ENCODE measurements at places on chromosomes 12 and 14. TPM values are rescaled to one million over a fixed set of nuclear protein-coding genes. Genes with fewer than 3 reads are reported as not detected.
A peak's percentile ranks its signal among the peaks of the same experiment; 100 is the strongest.

- DNase-seq: peak; percentile 36
Measured at GRCh38 chr12:49019443-49020324, 1.1 kb upstream of the PRKAG1 start.

The COQ5 gene
- total RNA-seq: 14.2 TPM

GRCh38 chr12:83198291-83199015 is 511.7 kb downstream of the TMTC2 start:
- DNase-seq: no peak

- no peak for DNase-seq
Measured at GRCh38 chr12:116389990-116390389, 112.5 kb upstream of the MED13L start.

- DNase-seq: peak; percentile 68
Measured at GRCh38 chr12:82682326-82682725, 4.4 kb upstream of the TMTC2 start.

DNA sequence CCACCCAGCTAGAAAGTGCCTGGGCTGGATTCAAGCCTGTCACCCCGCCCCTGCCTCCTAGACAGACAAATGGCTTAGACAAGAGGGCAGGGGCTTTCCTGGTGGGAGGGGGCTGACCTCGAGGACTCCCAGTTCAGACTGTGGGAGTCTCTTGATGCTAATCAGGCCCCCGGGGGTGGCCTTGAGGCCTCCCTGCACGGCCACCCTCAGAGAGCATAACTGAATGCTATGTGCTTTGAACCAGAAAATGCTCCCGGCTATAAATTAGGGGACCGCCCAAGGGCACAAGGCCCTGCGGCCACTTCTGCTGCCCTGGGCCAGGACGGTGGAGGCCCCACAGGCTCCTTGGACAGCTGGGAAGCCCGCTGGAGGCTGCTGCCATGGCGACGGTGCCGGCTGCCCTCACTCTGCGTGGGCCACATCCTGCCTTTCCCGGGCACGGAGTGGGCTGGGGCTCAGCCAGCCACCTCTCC is 111.0 kb upstream of the NCOR2 start:
- no peak for DNase-seq

GRCh38 chr14:91089958-91090535 is 23.8 kb upstream of the DGLUCY start:
- no peak for DNase-seq

The LRTM2 gene
- not detected for total RNA-seq

DNA sequence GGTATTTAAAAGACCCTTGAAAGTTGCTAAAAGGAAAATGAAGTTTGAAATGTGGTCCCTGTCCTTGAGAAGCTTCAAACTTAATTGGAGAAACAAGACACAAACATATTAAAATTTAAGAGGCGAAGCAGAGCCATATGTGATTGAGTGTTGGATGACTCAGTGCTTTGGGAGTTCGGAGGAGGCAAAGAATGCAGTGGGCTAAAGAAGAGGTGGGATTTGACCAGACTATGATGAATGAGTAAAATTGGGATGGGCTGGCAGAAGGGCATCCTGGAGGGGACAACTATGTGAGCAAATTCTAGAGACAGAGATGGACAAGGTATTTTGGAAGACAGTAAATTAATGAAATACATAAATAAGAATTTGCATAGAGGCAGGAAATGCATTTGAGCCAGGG is 358.6 kb downstream of the EGLN3 start:
- no peak for DNase-seq

The TMEM253 gene
- total RNA-seq: 0.41 TPM

DNA sequence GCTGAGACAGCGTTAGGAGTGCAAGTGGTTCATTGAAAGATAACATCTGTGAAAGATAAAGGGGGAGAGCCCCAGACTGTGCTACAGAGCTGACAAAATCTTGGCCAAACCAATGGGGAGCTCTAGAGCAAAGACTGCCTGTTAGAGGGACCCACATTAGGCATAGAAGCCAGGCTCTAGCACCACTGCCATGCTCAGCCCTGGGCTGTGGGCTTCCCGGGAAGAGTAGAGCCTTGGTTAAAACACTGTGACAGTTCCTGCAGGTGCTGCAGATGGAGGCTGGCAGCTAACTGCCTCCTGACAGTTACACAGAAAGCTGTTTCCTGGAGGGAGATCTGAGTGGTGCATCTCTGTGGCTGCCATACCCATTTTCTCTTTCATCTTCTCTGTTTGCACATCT is 23.0 kb downstream of the TSHR start:
- DNase-seq: no peak

DNA sequence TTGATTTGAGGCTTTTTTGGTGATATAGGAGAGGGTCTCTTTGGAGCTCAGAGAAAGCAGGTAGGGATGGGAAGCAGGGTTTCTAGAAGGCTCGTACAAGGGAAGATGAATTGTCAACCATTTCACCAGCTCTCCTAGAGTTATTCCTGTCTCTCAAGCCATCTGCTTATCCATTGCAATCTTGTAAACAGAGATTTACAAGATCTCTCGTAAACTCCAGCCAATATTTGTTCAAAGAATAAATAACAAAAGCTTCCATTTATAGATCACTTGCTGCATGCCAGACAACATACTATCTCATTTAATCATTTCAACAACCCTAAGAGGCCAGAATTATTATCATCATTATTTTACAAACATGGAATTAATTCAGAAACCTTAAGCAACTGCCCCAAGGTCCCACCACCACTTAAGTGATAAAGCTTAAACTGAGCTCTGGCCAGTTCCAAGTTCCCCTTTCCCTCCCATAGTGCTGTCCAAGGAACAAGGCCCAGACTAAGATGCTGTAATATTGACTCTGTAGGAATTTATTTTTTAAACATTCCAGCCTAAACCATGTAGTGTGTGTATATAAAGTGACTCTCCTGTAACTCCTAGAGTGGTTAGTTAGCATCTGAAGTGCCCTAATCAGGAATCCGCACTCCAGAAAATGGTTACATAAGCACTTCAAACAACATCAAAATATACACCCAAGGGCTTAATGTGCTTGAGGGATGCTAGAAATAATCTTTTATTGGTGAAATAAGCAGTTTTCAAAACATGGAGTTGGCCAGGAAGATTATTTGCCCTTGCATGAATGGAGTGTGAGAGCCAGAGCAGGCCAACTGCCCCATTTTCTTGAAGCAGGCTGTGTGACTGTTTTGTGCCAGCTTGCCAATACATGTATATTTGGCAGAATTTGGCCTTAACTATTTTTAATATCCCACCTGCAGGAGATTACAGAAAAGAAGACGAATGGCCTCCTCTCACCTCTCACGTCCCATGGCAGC is 2.8 kb upstream of the PLEKHH1 start:
- no peak for DNase-seq

- no peak for DNase-seq
Measured at GRCh38 chr14:75662966-75663365, 1.9 kb downstream of the TTLL5 start.

The C3AR1 gene
- not detected for total RNA-seq

- no peak for DNase-seq
Measured at GRCh38 chr14:59015482-59015881, 173.0 kb upstream of the DAAM1 start.

Data from HT-29 (cell line).